T-cell (primary cell): ENCODE measurements at places on chromosomes 4 and X. TPM values are rescaled to one million over a fixed set of nuclear protein-coding genes. Genes with fewer than 3 reads are reported as not detected.

ERAS gene
- not detected for total RNA-seq

IRS4 gene
- total RNA-seq = not detected

- no peak for DNase-seq
- H3K27me3 ChIP-seq = no peaks in the 10 kb centered on the region
- no peaks in the 10 kb centered on the region for H3K36me3 ChIP-seq
- no peak overlapping the region for H3K27ac ChIP-seq
Measured at GRCh38 chr4:156775813-156776212, 195.8 kb downstream of the PDGFC start.

GRCh38 chr4:109589119-109589518 is 29.1 kb downstream of the MCUB start:
- H3K4me1 ChIP-seq = peaks cover 18% of the 10 kb centered on the region
- H3K27ac ChIP-seq = no peak overlapping the region
- DNase-seq = no peak
- H3K36me3 ChIP-seq = no peaks in the 10 kb centered on the region

- no peak for DNase-seq
- no peaks in the 10 kb centered on the region for H3K27me3 ChIP-seq
- no peaks in the 10 kb centered on the region for H3K36me3 ChIP-seq
- no peak overlapping the region for H3K4me3 ChIP-seq
Measured at GRCh38 chr4:76238701-76239100, 12.8 kb upstream of the FAM47E start.

DNA sequence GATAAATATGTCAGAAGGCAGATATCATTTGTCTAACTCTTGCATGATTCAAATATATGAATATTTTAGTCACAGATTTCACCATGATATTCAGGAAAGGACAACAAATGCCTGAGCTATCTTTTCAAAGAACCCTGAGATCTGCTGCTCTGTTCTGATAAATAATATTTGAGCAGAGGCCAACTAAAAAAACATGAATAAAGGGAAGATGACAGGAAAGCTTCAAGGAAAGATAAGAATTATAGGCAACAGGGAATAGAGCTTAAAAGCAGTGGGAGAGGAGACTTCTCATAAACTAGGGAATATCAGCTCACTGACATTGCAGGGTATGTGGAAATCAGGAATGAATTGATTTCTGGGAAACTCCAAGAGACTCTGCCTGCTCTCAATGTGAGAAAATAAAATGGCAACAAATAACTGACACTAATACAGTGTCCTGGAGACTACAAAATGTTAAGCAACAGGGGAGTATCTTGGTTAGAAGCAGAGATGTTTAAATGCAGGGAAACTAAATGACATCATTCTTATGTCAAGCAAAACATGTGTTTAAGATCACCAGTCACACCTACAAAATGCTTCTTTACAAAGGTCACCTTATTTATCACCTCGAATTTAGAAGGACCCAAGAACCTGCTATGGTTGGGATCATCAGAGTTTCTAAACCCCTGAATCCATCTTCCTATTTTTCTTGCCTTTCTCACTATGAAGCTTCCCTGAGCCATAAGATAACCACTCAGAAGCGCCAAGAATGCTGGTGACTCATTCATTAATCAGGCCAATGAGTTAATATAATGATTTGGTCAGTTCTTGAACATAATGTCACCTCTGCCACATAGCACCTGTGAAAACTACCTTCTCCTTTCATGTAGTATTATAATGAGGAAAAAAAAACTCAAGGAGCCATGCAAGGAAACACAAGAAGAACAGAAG is 78.1 kb downstream of the NDST3 start:
- H3K27ac ChIP-seq = no peak overlapping the region
- no peak for DNase-seq
- H3K27me3 ChIP-seq = no peaks in the 10 kb centered on the region

- H3K27me3 ChIP-seq = no peaks in the 10 kb centered on the region
- DNase-seq = no peak
- no peaks in the 10 kb centered on the region for H3K36me3 ChIP-seq
Measured at GRCh38 chr4:19030048-19030447, 1008.5 kb upstream of the LCORL start.

DNA sequence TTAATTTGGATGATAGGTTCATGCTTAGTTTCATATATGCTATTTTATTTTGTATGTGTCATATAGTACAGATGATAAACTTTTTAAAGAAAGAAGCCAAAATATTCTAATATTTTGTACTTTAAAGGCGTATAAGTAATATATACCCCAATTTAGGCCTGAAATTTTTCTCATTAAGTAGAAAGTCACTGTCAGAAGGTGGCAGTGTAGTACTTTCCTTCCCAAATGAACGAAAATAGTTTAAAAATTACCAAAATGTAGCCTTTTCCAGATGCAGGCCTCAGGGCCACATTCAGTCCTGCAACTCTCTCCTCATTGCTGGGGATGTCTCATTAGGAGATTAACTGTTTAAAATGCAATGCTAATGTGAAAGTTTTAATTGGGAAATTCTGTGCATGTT is 1263.6 kb downstream of the C4orf33 start:
- H3K36me3 ChIP-seq = no peaks in the 10 kb centered on the region
- no peak overlapping the region for H3K4me3 ChIP-seq
- H3K27ac ChIP-seq = no peak overlapping the region
- H3K4me1 ChIP-seq = no peaks in the 10 kb centered on the region
- DNase-seq = no peak
